HepG2 (cell line): ENCODE measurements at places on chromosomes 12 and 14. TPM values are rescaled to one million over a fixed set of nuclear protein-coding genes. Genes with fewer than 3 reads are reported as not detected.

GRCh38 chr14:102516531-102517391 is 7.2 kb upstream of the ANKRD9 start:
- DNase-seq, result peak; percentile 44
- no peaks in the 10 kb centered on the region for H3K27me3 ChIP-seq
- no peaks in the 10 kb centered on the region for H3K36me3 ChIP-seq

DNA sequence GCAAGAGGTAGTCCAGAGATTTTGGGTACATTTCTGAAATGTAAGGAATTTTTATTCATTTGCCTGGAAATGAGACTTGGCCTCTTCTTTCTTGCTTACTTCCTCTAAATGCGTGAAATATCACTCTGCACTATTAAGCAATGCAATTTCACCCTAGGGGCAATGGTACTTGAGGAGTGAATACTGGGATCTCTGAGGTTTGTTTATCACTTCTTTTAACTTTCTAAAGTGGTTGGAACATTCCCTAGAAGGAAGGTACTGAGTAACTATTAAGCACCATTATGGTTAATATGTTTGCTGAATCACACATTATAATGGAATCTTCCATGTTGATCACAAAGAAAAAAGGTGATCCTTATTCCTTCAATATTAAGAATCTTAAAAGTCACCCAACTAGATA is 120.9 kb upstream of the CAND1 start:
- H3K36me3 ChIP-seq, result no peaks in the 10 kb centered on the region
- no peak overlapping the region for H3K4me3 ChIP-seq
- DNase-seq, result no peak
- H3K27me3 ChIP-seq, result no peaks in the 10 kb centered on the region; the same call in 1 of the 2 replicates
- H3K27ac ChIP-seq, result no peak overlapping the region
- H3K4me1 ChIP-seq, result no peaks in the 10 kb centered on the region

DNA sequence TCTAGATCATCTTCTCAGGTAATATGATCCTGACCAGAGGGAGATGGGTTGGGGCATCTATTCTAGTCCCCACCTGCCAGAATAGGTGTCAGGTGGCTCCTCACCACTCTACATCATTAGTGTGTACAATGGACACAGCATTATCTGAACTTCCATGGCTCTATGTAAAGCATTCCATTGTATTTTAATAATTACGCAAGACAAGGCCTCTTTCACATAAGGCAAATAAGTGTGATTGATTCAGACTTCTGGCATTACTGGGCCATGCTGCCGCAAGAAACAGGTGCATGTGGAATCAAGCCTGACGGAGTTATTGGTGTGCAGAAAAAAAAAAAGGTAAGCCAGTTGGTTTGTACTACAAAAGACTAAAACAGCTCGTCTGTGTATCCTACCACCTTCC is 3.1 kb upstream of the DDHD1 start:
- H3K4me1 ChIP-seq, result peaks cover 10% of the 10 kb centered on the region
- H3K36me3 ChIP-seq, result no peaks in the 10 kb centered on the region
- no peak overlapping the region for H3K4me3 ChIP-seq
- DNase-seq, result no peak

The TDP1 gene
- total RNA-seq, result 31.2 and 33.6 TPM in 2 replicates

DNA sequence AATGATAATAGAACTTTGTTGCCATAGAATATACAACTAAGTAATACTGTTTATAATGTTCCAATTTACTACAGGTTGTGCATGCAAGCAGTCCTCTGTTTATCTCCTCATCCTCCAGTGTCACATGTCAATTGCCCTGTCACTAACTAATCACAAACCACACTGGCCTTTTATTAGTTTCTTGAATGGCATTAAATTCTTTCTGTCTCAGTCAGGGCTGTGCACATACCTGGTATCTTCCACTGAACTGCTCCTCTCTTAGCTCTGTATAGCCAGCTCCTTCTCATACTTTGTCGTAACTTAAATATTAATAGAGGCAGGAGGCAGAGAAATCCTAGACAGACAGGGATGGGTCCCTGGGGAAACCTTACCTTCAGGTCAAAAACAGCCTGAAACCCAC is 24.0 kb downstream of the GABARAPL1 start:
- no peak for DNase-seq
- H3K36me3 ChIP-seq, result no peaks in the 10 kb centered on the region
- no peaks in the 10 kb centered on the region for H3K4me1 ChIP-seq

GRCh38 chr14:55698051-55698450 is 118.0 kb downstream of the KTN1 start:
- H3K36me3 ChIP-seq, result no peaks in the 10 kb centered on the region
- H3K4me1 ChIP-seq, result no peaks in the 10 kb centered on the region
- no peak overlapping the region for H3K4me3 ChIP-seq
- no peaks in the 10 kb centered on the region for H3K27me3 ChIP-seq
- no peak for DNase-seq
- H3K27ac ChIP-seq, result no peak overlapping the region

GRCh38 chr12:27747111-27747820 is 32.8 kb upstream of the KLHL42 start:
- H3K4me3 ChIP-seq, result no peak overlapping the region
- H3K4me1 ChIP-seq, result peaks cover 31% of the 10 kb centered on the region
- no peak for DNase-seq
- H3K27ac ChIP-seq, result no peak overlapping the region
- H3K36me3 ChIP-seq, result peaks cover 5% of the 10 kb centered on the region

DNA sequence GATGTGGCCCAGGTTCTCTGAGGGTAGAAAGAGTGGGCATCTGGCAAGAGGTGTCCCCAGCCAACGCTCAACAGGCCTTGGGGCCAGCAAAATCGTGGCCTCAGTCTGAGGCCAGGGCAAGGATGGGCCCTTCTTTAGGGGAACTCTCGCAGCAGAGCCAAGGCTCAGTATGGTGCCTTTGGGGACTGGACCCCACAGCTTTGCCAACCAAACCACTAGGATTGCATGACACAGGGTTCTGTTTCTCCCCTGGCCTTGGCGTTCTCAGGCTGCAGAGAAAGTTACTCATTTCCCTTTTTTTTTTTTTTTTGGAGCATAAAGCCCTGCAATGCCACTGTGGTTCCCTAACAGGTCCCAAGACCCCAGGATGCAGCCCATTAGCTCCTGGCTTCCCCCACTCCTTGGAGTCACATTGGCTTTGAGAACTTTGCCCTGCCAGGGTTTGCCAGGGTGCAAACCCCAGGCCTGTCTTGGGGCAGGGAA is 100.6 kb downstream of the LGMN start:
- no peak overlapping the region for H3K27ac ChIP-seq
- H3K27me3 ChIP-seq, result no peaks in the 10 kb centered on the region
- no peak for DNase-seq
- H3K36me3 ChIP-seq, result peaks cover 1% of the 10 kb centered on the region
- H3K4me1 ChIP-seq, result no peaks in the 10 kb centered on the region
- H3K4me3 ChIP-seq, result no peak overlapping the region

GRCh38 chr12:5621329-5621728 is 189.4 kb downstream of the NTF3 start:
- H3K4me1 ChIP-seq, result no peaks in the 10 kb centered on the region
- H3K27me3 ChIP-seq, result peaks cover 1% of the 10 kb centered on the region
- no peak overlapping the region for H3K4me3 ChIP-seq
- DNase-seq, result no peak

- H3K4me1 ChIP-seq, result no peaks in the 10 kb centered on the region
- no peak for DNase-seq
- H3K27me3 ChIP-seq, result no peaks in the 10 kb centered on the region
- no peak overlapping the region for H3K27ac ChIP-seq
- H3K4me3 ChIP-seq, result no peak overlapping the region
Measured at GRCh38 chr12:125129179-125129571, 63.9 kb downstream of the AACS start.

DNA sequence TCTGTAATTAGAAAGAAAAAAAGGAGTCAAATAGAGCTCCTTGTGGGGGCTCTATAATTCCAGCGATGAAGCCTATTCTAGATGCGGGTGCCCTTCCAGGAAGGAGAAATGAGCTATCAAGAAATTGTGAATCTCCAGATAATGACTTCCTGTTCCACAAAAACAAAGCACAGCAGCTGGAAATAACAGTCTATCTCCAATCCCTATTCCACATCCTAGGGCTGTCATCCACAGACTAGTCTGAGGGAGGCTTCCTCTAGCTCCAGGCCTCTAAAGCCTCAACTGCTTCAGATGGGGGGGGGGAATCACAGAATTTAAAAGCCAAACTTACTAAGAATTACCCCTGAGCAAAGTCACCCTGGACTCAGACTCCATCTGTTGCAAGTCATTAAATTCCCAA is 77.4 kb upstream of the GTF2A1 start:
- no peaks in the 10 kb centered on the region for H3K36me3 ChIP-seq
- peaks cover 21% of the 10 kb centered on the region for H3K4me1 ChIP-seq
- no peak overlapping the region for H3K27ac ChIP-seq
- DNase-seq, result no peak

GRCh38 chr12:5988088-5988487 is 43.0 kb upstream of the ANO2 start:
- H3K4me1 ChIP-seq, result peaks cover 13% of the 10 kb centered on the region
- no peaks in the 10 kb centered on the region for H3K36me3 ChIP-seq
- H3K4me3 ChIP-seq, result no peak overlapping the region
- no peak for DNase-seq

DNA sequence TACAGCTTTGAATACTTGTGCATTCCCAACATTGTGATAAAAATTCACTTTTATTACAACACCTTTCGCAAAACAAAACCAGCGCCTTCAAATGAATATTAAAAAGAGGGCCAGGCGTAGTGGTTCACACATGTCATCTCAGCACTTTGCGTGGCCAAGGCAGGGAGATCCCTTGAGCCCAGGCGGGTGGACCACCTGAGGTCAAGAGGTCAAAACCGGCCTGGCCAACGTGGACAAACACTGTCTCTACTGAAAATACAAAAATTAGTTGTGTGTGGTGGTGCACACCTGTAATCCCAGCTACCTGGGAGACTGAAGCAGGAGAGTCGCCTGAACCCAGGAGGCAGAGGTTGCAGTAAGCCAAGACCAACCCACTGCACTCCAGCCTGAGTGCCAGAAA is 42.8 kb downstream of the HNRNPC start:
- no peak overlapping the region for H3K4me3 ChIP-seq
- H3K27ac ChIP-seq, result no peak overlapping the region
- peaks cover 38% of the 10 kb centered on the region for H3K36me3 ChIP-seq
- H3K27me3 ChIP-seq, result no peaks in the 10 kb centered on the region
- DNase-seq, result no peak

DNA sequence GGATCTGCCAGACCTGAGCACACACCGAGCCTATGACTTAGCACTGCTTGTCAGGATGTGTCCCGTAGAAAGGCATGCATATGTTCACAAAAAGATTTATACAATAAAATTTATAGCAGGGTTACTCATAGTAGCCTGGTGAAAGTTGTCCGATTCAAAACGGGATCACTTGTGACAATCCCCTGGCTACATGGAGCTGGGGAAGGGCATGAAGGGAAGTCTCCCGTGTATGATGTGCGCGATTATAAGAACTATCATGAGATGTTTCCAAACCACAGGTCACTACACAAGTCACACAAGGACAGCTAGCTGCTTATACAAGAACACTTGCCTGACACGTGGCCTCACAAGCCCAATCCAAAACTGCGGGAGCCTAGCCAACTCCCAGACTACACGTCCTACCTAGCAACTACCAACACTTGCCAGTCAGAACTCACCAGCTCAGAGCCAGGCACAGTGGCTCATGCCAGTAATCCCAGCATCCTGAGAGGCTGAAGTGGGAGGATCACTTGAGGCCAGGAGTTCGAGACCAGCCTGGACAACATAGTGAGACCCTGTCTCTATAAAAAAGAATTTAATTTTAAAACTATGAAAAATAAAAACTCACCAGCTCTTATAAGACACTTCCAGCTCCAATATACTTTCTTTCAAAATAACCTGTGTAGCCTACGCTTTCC is 7.5 kb upstream of the CDCA4 start:
- no peaks in the 10 kb centered on the region for H3K36me3 ChIP-seq
- H3K27me3 ChIP-seq, result peaks cover 30% of the 10 kb centered on the region; the same call in 2 of the 3 replicates
- H3K27ac ChIP-seq, result no peak overlapping the region
- no peak for DNase-seq

DNA sequence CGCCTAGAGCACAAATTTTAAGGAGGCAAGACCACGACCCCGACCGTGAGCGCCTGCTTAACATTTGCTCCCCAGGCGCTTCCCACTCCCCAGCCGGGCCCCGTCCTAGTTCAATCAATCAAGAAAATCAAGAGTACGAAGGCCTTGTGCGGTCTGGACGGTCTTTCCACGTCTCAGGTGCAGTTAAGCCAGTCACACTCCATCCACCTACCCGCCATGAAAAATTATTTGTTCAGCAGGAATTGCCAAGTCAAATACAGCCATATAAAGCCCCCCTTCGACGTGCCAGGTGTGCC is 603 bp upstream of the LRR1 start:
- no peaks in the 10 kb centered on the region; the same call in 2 of the 3 replicates for H3K27me3 ChIP-seq
- DNase-seq, result no peak
- peak overlapping the region; percentile 97 for H3K27ac ChIP-seq
- peak overlapping the region; percentile 91 for H3K4me3 ChIP-seq

The SIX1 gene
- 6.5 and 6.8 TPM in 2 replicates for total RNA-seq

GRCh38 chr14:68967459-68967940 is 11.6 kb downstream of the ACTN1 start:
- H3K27ac ChIP-seq, result no peak overlapping the region
- H3K4me1 ChIP-seq, result peaks cover 100% of the 10 kb centered on the region
- peaks cover 14% of the 10 kb centered on the region for H3K36me3 ChIP-seq
- no peak overlapping the region for H3K4me3 ChIP-seq
- DNase-seq, result no peak

The ACTR6 gene
- 22.4 and 37.8 TPM in 2 replicates for total RNA-seq

- H3K4me3 ChIP-seq, result peak overlapping the region; percentile 76; the same call in 1 of the 2 replicates
- peaks cover 7% of the 10 kb centered on the region for H3K4me1 ChIP-seq
- no peak for DNase-seq
- no peaks in the 10 kb centered on the region for H3K27me3 ChIP-seq
- H3K27ac ChIP-seq, result no peak overlapping the region
Measured at GRCh38 chr12:123671876-123672275, 963 bp downstream of the TCTN2 start.

The CISTR gene
- total RNA-seq, result not detected in 2 replicates

The SSTR1 gene
- 0.04 TPM in 2 replicates for total RNA-seq

- DNase-seq, result no peak
- no peak overlapping the region for H3K27ac ChIP-seq
- no peak overlapping the region for H3K4me3 ChIP-seq
- no peaks in the 10 kb centered on the region for H3K36me3 ChIP-seq
Measured at GRCh38 chr14:33917661-33918060, 33.2 kb downstream of the EGLN3 start.

DNA sequence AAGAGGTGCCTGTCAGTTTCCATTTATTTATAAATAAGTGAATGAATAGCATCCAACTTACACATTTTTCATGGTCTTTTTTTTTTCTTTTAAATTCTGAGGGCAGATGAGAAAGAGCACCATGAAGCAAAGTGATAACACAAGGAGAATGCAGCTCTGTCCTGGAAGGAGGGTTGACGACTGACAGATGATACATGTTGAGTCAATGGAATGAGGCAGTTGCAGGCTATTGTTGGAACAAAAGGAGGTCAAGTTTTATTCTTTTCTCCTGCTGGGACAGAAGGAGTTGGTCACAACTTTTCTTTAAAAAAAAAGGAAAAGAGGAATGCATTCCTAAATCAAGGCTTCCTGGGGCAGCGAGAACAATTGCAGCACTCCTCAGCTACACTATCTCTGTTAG is 119.9 kb upstream of the PLEKHG7 start:
- no peak overlapping the region for H3K4me3 ChIP-seq

- H3K27ac ChIP-seq, result no peak overlapping the region
- peaks cover 42% of the 10 kb centered on the region for H3K4me1 ChIP-seq
- H3K27me3 ChIP-seq, result no peaks in the 10 kb centered on the region
- no peak for DNase-seq
- no peaks in the 10 kb centered on the region for H3K36me3 ChIP-seq
- H3K4me3 ChIP-seq, result no peak overlapping the region
Measured at GRCh38 chr14:75519826-75520728, 2.2 kb upstream of the BATF start.

- no peak overlapping the region for H3K4me3 ChIP-seq
- no peaks in the 10 kb centered on the region for H3K36me3 ChIP-seq
- H3K27me3 ChIP-seq, result no peaks in the 10 kb centered on the region
- H3K4me1 ChIP-seq, result peaks cover 7% of the 10 kb centered on the region
- no peak for DNase-seq
Measured at GRCh38 chr14:64960762-64961276, 11.3 kb downstream of the RAB15 start.
